ENCODE measurements at places on chromosomes 7 and 10.

DNA sequence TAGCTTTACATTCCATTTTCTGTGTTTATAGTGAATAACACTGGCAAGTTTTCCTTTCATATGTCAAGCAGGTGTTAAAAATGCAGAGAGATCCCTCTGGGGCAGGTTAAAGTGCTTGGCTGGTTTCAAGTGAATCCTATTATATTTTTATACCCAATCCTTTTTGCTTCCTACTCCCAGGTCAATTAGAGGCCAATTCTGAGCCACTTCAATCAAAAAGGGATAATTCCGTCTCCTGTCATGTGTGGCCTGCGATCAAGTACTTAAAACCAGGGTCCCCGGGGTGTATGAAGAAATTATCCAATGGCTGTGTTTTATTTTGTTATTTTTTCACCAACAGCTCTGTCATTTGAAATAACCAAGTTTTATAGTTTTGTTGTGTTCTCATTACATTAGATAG, 313.2 kb downstream of the PRPF18 start:
- DNase-seq: no peak

DNA sequence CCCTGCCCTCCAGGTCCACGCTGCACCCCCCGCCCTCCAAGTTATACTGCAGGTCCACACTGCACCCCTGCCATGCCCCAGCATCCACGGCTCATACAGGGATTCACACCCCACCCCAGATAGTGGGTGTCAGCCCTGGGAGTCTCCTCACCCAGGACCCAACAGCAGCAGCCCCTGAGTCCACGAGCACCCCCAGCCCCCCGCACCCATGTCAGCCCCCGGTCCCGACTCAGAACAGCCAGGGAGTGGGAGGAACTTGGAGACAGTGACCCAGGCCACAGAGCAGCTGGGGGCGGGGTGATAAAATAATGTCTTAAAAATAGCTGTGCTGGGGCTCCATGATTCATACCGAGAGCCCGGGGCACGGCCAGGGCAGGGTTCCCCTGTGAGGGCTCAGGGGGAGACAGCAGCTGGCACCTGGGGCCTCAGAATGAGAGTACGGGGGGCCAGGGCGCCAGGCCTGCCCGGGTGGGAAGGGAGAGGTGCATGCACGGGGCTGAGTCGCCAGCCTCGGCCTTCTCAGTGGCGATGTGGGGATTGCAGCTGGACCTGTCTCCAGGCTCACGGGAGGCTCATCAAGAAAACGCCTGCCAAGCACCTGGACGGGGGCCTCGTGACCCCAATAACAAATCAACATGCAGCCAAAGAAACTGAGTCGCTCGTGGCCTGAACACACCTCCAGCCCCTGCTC, 29.8 kb downstream of the ADAP1 start:
- peak; percentile 68 for DNase-seq

GRCh38 chr7:42548816-42549611, 312.0 kb upstream of the GLI3 start:
- no peak for DNase-seq

DNA sequence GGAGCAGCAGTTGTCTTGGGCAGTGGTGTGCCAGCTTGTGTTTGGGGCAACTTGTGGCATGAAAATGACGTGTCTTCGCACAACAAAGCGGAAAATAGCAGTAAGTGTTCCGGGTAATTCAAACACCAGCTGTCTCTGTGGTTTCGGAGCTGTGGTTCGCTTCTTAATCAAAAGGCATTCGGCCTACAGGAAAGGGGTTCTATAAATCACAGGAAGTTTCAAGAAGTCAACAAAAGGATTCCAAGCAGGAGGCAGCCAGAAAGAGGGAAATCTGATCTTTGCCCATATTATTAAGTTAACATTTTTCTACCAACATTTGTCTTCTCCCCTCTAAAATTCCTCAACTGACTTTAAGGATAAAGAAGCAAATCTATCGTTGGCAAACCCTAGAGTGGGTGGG, 353.4 kb downstream of the FGFR2 start:
- DNase-seq: no peak

- DNase-seq: no peak
Measured at GRCh38 chr7:31583942-31584341, 70.1 kb downstream of the ITPRID1 start.

DNA sequence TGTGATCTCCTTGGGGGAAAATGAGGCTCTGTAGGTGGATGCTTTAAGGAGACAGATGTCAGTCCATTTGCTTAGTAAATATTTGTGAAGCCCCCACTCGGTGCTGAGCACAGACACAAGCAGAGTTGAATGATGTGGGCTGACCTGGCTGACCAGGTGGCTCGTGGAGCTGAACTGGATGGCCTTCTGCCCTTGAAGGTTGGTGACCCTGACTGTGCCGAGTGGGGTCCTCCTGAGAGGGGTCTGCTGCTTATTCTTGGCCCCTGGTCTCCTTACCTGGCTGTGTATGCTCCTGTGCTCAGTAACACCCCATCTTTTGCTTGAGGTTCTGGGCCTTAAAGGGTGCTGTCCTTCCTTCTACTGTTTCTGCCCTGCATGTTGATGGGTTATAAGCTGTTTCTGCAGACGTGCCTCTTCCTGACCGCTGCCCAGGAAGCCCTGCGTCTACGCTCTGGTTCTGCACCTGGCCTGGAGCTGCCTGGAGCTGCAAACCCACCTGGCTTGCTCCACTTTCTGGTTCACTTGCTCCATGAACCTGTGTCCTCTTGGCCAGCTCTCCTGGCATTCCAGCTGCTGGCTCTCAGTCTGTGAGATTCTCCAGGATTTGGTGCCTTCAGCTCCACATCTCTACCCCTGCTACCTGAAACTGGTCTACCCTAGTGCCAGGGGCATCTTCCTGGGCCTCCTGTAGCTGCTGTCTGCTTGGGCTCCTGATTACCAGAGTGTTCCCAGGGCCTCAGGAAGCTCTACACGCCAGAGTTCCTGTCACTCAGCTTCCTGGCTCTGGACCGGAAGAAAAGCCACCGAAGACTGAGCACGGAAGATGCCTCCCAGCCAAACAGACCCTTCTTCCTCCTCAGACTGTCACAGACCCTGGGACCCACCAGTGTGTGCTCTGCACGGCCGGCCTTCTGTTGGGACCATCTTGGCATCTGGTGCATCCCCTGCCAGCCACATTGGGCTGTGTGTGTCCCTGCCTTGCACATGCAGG, 76.5 kb downstream of the ADCY1 start:
- no peak for DNase-seq

DNA sequence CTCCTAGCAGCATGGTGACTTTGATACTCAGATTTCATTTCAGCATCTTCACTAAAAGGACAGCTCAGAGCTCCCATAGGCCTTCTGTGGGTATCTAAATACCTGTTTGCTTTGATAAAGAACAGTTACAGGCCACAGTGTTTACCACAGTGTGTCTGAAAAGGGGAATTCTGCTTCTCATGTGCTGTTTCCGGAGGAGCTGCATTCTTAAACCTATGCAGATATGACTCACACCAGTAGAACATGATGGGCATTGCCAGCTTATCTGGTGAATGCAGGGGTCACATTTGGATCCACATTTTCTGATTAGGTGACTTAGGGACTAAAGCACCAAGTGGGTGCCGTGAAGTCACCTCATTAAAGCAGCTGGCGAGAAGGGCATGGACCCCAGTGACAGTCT, 52.6 kb downstream of the TRRAP start:
- DNase-seq: peak; percentile 4

All from stimulated activated CD4-positive, alpha-beta T cell treated with anti-CD3 and anti-CD28 coated beads, Interleukin-4, amount 100 ng/mL, for 48 hours (primary cell).